ENCODE measurements at places on chromosomes 2 and 18.

GRCh38 chr18:54204883-54205282 is 19.6 kb downstream of the MBD2 start:
- DNase-seq = no peak

DNA sequence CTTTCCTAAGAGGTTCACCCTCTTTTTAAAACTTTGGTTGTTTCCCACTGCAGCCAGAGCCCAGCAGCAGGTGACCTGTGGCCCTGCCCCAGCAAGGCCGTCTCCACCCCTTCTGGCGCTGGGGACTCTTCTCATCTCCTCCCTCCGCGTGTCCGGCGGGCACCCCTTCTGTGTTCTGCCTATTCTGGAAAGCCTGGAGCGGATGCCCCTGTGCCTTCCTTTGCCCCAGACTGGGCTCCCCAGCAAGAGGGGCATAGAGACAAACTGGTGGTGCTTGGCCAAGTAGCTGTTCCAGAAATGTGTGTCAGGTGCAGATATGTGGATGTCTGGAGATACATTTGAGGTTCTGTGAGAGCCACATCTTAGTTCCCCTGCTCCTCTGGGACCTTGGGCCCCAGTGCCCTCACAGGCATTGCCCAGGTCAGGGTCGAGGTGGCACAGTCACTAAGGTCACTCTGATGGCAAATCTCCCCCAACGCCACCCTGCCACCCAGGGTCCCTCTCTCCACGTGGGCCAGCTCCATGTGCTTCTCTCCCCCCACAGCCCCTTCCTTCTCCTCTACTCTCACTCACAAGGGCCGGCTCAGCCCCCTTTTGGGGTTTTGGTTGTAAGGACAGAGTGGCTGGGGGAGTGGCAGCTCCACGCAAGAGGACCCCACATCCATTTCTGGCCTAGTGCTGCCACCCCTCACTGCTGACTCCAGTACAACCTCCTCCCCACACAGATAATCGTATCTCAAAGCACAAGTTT is 35.5 kb upstream of the TAF1B start:
- DNase-seq = no peak

- no peak for DNase-seq
Measured at GRCh38 chr2:238690511-238690910, 157.4 kb upstream of the TWIST2 start.

DNA sequence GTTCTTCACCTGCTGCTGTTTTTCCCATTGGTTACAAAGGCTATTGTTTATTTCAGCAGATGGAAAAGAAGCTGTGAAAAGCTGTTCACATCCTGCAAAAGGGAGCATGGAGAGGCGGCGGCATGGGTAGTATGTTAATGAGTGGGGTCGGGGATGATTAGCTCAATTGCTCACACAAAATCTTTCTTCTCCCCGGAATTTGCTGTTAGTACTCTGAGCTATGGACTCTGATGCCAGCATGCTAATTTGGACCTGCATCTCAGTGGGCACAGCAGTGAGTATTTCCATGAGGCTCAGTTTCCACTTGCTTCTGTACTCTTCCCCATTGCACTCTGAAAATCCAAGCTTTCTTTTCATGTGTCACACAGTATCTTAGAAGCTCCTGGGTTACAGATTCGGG is 61.6 kb downstream of the DNER start:
- no peak for DNase-seq

GRCh38 chr2:144493027-144493809 is 26.7 kb downstream of the ZEB2 start:
- no peak for DNase-seq

DNA sequence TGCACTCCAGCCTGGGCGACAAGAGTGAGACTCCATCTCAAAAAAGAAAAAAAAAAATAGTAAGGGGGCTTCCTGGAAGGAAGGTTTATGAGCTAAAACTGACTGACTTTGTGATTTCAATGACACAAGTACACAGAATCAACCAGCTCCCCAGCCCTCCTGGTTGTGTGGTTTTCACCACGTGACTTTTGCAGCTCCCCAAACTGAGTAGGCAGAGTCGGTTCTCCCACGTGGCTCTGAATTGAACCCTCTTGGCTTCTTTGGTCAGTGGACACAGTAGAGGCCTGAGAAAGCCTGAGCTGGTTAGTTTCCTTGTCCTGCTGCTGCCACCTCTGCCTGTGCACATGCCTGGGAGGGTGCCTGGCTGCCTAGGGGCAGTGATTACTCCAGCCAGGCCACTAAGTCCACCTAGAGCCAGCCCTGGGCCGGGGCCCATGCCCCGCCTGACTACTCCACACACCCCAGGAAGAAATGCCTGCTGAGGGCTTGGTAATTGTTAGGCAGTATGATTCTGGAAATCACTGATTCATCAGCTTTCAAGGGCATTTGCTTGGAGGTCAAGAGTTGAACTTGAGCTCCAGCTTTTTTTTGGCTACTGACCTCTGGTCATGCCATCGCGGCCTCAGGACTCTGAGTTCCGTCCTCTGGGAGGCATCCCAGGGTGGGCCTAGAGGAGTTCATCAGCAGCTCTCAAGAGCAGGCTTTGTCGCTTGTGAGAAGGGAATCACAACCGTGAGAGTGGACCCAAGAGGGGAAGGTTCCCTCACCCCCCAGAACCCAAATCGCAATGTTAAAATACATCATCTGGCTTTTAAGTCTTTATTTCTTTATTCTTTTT is 431.9 kb upstream of the HS6ST1 start:
- no peak for DNase-seq
